ENCODE measurements at places on chromosomes 11 and 22.

- no peak for DNase-seq
These were observed 73.0 kb upstream of the PAX6 start for GRCh38 chr11:31884080-31884479.

- DNase-seq = no peak
These were observed 57.2 kb downstream of the CCDC83 start for GRCh38 chr11:85912414-85912813.

GRCh38 chr22:39173787-39174497, 21.5 kb upstream of the CBX7 start:
- peak; percentile 58 for DNase-seq

DNA sequence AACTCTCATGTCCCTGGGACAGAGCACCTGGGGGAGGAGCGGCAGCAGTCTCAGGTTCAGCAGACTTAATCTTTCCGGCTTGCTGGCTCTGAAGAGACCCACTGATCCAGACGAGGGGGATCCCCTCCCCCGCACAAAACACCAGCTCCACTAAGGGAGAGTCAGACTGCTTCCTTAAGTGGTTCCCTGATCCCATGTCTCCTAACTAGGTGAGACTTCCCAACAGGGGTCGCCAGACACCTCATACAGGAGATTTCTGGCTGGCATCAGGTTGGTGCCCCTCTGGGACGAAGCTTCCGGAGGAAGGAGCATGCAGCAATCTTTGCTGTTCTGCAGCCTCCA, 157.2 kb upstream of the TMEM45B start:
- DNase-seq = no peak

DNA sequence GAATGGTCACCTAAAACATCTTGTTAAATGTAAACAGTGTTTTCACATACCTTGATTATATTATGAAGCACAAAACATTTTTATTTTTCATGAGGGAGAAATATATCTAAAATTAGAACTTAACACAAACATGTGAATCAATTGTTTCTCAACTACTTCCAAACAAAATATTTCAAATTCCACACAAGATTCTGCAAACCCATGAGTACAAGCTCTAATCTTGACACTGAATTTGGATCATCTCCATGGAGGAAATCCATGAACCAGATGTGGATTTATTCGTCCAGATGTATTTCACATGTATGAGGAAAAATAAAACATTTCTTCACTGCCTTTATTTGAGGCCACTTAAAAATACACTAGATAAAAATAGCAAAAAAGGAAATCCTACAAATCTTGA, 184.2 kb downstream of the SBF2 start:
- DNase-seq = no peak

DNA sequence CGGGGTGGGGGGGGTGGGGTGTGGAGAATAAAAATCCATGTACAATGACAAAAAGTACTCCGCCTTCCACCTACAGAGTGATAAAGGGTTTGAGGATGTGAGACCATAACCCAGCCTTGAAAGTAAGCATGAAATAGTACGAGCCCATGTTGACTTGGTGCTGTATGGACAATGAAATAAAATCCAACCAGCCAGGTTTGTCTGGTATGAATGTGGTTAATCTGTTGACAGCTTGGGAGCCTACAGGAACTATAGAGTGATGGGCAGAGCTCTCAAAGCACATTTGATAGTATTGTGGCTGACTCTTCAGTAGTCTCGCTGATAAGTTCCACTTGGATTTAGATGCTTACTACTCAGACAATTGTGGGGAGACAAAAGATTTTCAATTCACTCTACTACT, 48.8 kb upstream of the CD44 start:
- no peak for DNase-seq

- no peak for DNase-seq
These were observed 89.0 kb downstream of the ISX start for GRCh38 chr22:35154937-35155387.

GRCh38 chr11:62553839-62554361, 7.3 kb upstream of the AHNAK start:
- no peak for DNase-seq

GRCh38 chr22:21051831-21052400, 6.2 kb downstream of the LRRC74B start:
- no peak for DNase-seq

GRCh38 chr11:26144911-26145310, 187.0 kb upstream of the ANO3 start:
- DNase-seq = no peak

DNA sequence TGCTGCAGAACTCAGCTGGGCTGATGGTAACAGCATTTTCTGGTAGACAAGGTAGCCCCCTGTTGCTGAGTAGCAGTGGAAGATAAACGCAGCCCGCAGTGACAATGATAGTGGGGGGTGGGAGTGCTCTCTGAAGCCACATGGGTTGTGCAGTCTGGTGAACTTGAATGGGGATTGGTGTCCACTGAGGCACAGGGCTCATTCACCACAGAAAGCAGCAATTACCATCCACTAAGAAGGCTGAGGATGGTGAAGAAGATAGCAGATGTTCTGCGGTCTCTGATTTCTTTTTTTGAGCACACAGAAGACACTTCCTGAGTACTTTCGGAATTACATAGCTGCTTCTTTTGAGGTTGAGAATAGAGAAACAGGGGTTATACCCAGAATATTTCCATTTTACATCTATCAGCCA, 150.3 kb downstream of the LRRC4C start:
- DNase-seq = no peak

DNA sequence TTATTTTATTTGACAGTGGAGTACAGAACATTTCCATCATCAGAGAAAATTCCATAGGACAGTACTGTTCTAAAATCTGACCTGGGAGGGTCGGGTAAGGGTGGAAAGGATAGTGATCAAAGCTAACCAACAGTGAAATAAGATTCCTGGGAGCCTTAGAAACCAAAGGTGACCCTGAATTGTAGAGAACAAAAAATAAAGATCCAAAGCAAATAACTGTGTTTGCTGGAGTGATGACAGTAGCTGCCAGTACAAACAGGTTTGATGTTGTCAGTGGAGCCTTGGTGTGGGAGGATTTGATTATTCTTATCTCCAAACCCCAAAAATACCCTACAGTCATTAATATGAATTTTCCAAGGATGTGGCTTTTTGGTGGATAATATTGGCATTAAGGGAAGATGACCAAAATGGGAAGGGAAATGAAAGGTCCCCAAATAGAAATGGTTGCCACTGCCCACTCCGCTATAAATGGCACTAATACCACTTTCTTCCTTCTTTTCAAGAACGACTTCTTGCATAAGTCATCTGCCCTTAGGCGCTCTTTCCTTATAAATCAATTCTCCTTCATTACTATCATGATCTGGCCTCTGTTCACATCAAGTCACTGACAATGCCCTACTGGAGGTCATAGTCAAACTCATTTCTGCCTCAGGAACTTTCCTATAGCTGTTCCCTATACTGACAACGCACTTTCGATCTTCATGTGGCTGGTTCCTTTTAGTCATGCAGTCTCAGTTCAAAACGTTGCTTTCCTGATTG, 44.4 kb downstream of the EHF start:
- DNase-seq = no peak

GRCh38 chr11:108906826-108907225, 242.0 kb downstream of the DDX10 start:
- DNase-seq = no peak

GRCh38 chr22:43212434-43212952, 25.6 kb upstream of the TTLL12 start:
- no peak for DNase-seq

DNA sequence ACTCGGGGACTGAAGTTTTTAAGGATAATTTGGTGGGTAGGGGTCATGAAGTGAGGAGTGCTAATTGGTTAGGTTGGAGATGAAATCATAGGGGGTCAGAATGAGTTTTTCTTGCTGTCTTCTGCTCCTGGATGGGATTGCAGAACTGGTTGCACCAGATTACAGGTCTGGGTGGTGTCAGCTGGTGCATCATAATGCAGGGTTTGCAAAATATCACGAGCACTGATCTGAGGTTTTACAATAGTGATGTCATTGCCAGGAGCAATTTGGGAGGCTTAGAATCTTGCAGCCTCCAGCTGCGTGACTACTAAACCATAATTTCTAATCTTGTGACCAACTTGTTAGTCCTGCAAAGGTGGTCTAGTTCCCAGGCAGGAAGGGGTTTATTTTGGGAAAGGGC, 46.4 kb upstream of the CALCB start:
- DNase-seq = no peak

All from T-cell (primary cell).